Peyer's patch (tissue), 4 donors: ENCODE measurements at places on chromosomes 1 and 21.

DNA sequence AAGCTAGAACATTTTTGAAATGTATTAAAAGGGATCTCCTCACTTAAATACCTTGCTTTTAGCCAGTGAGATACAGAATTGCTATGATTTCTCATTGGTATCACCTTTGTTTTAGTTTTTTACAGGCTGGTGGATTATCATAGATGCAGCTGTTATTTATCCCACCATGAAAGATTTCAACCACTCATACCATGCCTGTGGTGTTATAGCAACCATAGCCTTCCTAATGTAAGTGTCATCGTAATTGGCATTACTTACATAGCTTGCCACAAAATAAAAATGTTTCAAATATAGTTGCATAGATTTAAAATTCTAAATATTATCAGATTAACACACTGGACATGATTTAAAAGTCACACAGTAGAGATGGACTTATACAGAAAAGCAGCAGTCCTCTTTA, 4.7 kb downstream of the TMEM50A start:
- H3K27ac ChIP-seq: no peak overlapping the region
- no peak overlapping the region for H3K4me3 ChIP-seq
- H3K27me3 ChIP-seq: no peaks in the 10 kb centered on the region
- H3K4me1 ChIP-seq: peaks cover 19% of the 10 kb centered on the region
- H3K36me3 ChIP-seq: peaks cover 44% of the 10 kb centered on the region

- no peak overlapping the region for H3K4me3 ChIP-seq
- H3K4me1 ChIP-seq: no peaks in the 10 kb centered on the region
- no peaks in the 10 kb centered on the region for H3K36me3 ChIP-seq
- no peaks in the 10 kb centered on the region for H3K27me3 ChIP-seq
Observed at GRCh38 chr1:8460132-8460544, 142.2 kb downstream of the SLC45A1 start.

GRCh38 chr21:35142036-35142815, 93.1 kb upstream of the RUNX1 start:
- no peaks in the 10 kb centered on the region for H3K36me3 ChIP-seq
- H3K27me3 ChIP-seq: no peaks in the 10 kb centered on the region
- no peak for DNase-seq
- H3K4me3 ChIP-seq: no peak overlapping the region
- no peaks in the 10 kb centered on the region for H3K4me1 ChIP-seq
- no peak overlapping the region for H3K27ac ChIP-seq

DNA sequence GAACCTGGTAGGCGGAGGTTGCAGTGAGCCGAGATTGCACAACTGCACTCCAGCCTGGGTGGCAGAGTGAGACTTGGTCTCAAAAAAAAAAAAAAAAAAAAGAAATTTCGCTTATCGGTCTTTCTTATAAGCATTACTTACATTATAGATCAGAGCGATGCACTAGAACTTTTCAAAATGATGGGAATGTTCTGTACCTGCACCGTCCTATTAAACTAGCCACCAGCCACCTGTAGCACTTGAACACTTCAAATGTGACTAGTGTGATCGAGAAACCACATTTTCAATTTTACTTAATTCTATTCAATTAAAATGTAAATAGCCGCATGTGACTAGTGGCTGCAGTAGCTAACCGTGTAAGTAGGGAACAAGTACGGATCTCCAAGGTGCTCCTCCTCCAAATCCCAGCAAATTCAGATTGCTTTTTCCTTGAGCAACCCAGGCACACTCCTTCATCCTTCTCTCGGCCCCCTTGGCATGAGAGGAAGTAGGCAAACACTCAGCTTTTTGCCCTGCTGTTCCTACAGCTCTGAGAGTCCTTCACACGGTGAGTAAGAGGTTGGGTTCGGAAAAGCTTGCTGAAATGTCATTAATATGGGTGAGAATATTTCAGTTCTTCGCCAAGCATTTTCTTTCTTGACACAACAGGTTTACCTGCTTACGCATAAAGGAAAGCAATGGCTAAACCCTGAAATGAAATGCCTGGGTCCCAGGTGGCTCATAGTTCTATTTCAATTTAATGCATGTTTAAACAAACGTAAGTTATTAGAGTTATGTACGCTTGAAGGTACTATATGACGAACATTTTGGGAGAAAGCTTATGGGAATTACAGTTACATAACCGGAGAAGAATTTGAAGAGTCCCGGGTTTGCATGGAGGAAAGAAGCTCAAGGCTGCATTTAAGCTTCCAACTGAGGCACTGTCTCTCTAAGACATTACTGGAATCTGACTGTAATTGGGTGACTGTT, 69.5 kb upstream of the HUNK start:
- DNase-seq: no peak
- no peaks in the 10 kb centered on the region for H3K4me1 ChIP-seq
- H3K27ac ChIP-seq: no peak overlapping the region
- no peak overlapping the region for H3K4me3 ChIP-seq

GRCh38 chr1:31095298-31095981, 29.9 kb upstream of the PUM1 start:
- no peaks in the 10 kb centered on the region for H3K36me3 ChIP-seq
- no peak overlapping the region for H3K4me3 ChIP-seq
- H3K4me1 ChIP-seq: no peaks in the 10 kb centered on the region
- DNase-seq: no peak
